Endodermal cell (in vitro differentiated cells): ENCODE measurements at places on chromosomes 3 and 15. TPM values are rescaled to one million over a fixed set of nuclear protein-coding genes. Genes with fewer than 3 reads are reported as not detected.

Gene GAP43
- total RNA-seq, result 0.63 to 1.5 TPM (median 1.1 TPM) in 3 replicates

- DNase-seq, result no peak
These were observed 67.4 kb downstream of the USP13 start for GRCh38 chr3:179720196-179720595.

GRCh38 chr3:99648516-99648915, 10.1 kb downstream of the COL8A1 start:
- DNase-seq, result no peak

Gene PSTPIP1
- total RNA-seq, result 1.4 to 2.2 TPM (median 1.5 TPM) in 3 replicates

GRCh38 chr3:135199137-135199536, 404.1 kb downstream of the EPHB1 start:
- no peak for DNase-seq

DNA sequence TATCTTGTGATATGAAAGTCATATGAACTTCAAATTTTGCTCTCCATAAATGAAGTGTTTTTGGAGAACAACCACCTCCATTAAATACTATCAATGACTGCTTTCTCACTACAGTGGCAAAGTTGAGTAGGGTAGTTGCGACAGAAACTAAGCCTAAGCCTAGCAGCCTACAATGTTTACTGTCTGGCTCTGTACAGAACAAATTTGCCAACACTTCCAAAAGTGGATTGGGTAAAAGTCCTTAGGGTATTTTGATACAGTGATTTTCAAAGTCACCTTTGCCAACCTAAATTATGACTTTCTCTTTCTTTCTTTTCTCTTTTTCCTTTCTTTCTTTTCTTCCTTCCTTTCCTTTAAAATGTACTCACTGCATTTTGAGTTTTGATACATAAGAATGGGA, 142.6 kb downstream of the PLCL2 start:
- no peak for DNase-seq

- no peak for DNase-seq
These were observed 714 bp downstream of the ECT2 start for GRCh38 chr3:172751175-172751704.

DNA sequence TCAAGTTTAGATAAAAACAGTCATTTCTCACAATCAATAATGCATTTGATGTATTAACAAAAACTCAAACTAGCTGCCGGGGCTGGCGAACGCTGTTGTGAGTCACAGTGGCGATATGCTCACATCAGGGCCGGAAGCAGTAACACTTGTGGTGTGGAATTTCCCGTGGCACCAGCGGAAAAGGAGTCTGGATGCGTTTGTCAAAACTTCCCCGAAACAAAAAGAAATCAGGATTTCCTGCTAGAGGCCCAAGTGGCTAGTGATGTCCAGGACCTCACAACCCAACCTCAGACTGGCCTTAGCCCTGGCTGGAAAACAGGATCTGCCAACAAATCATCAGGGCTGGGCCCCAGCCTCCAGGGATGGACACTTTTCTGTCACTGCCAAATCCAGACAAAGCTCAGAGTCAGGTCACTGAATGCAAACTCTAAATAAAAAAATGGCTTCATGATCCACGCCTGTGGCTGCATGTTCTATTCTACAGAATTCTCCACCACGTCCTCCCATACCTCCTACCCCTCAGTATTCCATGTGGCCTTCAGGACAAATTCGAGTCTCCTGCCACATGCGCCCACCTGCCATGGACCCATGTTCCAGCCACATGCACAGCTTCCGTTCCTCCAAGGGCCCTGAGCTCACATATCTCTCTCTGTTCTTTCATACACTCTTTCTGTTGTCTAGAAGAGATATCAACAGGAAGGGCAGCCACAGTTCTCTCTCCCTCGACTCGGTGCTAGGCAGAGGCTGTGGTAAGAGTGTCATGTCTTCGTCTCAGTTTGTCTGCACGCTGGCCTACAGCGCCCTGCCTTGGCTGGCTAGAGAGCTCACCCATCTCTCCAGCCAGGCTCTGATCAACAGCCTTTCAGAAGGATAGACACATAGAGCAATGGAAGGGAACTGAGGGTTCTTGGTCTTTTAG, 35.4 kb downstream of the EHD4 start:
- no peak for DNase-seq

Gene TP63
- total RNA-seq, result 0.26 to 0.32 TPM in 2 of 3 replicates, not detected in the other

GRCh38 chr3:89145995-89146394, 38.6 kb downstream of the EPHA3 start:
- DNase-seq, result no peak

Gene CPNE9
- 0.15 to 0.23 TPM (median 0.23 TPM) in 3 replicates for total RNA-seq

Gene ZNF662
- total RNA-seq, result 1.3 and 1.8 TPM in 2 replicates

Gene MINAR1
- 0.42 to 1.2 TPM (median 1.2 TPM) in 3 replicates for total RNA-seq

GRCh38 chr15:51681303-51681963, at the start of gene SCG3:
Gene SCG3 (plus strand): TSS chr15:51681503. CDS start chr15:51681756, 253 bp downstream.
- peak; percentile 99 for DNase-seq

- no peak for DNase-seq
These were observed 314.7 kb upstream of the ATP10A start for GRCh38 chr15:26177816-26178215.

Gene LDHAL6B
- not detected in 2 replicates for total RNA-seq

GRCh38 chr3:160098261-160098908, 109.8 kb downstream of the IL12A start:
- DNase-seq, result no peak

- peak; percentile 92 for DNase-seq
These were observed at the start of gene APH1B for GRCh38 chr15:63277038-63277892. Gene APH1B (plus strand): TSS chr15:63277605. CDS start chr15:63277624, 19 bp downstream.

DNA sequence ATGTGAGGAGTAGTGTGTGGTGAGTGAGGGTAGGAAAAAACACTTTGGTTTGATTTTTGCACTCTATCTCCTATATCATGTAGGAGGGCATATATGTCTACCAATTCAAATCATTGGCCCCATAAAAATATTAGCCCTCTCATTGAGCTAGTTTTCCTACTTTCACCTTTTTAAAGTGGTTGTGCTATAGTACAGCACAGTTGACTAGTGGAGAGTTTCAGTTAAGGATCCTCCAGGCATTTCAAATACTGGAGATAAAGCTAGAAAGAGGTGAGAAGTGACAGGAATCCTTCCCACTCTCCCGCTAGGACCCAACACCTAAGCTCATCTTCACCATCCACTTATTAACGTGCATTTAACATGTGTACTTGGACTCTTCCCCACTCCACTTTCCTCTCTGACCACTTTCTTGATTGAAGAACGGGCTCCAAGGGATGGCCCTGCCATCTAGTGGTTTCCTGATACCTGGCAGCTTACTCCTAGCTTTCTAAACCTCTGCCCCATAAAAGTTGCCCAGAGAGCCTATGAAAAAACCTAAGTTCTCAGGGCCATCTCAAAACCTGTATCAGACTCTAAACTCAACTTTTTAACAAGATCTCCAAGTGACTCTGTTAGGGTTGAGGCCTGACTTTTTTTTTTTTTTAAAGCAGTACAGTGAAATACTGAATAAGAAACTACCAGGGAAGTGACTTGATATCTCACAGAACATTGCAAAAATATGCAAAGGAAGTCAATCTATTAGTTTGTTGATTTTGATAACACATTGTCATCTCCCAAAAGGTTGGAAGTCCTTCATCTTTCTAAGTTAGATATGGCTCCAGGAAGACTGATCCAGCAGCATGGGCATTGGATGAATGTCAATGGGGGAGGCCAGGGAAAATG, 17.9 kb downstream of the IL12A start:
- DNase-seq, result peak; percentile 78

Gene CX3CR1
- total RNA-seq, result not detected in 3 replicates

Gene GPR149
- total RNA-seq, result not detected in 2 replicates

GRCh38 chr3:99023590-99024192, 122.2 kb upstream of the DCBLD2 start:
- no peak for DNase-seq

Gene GOLGA8S
- 0.07 TPM in 1 of 2 replicates, not detected in the other for total RNA-seq
